ENCODE measurements at places on chromosomes 3 and 15. TPM values are rescaled to one million over a fixed set of nuclear protein-coding genes. Genes with fewer than 3 reads are reported as not detected.

DNA sequence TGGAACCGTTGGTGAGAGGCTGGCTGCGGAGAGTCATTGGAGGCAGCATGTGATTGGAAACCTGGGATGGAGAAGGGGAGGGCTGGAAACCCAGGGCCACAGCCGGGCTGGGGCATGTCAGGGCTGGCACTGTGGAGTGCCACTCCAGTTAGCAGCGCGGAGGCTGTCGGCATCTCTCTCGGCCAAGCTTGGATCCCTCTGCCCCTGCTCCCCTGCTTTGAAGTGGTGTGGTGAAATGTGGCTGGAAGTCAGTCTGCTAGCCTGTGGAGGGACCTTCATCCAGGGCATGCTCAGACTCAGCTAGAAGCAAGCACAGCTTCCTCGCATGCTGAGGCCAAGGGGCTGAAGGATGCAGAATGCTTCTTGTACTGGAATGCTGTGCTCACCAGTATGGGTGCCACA is 13.5 kb downstream of the SLCO3A1 start:
- peak; percentile 24 for DNase-seq

GRCh38 chr3:171026597-171027293 is at the start of gene SLC2A2:
Gene SLC2A2, minus strand, starts transcription at chr3:171026720. Its CDS starts 50 bp downstream, at chr3:171026670.
- peak; percentile 89 for DNase-seq

DNA sequence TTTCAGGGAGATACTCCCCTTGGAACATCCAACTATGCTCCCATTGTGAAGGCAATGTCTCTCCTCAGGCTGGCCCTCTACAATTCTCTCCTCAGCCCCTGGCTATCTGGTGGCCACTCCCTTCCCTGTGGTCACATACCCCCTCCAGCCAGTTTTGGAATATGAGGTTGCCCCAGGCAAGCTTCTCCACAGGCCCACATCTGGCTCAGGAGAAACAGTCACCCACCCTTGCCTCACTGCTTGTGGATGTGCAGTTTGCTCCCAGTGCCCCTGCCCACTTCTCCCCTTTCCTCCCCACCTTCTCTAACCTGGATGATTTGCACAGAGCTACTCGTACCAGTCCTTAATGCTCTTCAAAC is 15.7 kb upstream of the TIPARP start:
- DNase-seq, result no peak

- DNase-seq, result no peak
Measured at GRCh38 chr3:130955481-130955880, 61.6 kb downstream of the ATP2C1 start.

DNA sequence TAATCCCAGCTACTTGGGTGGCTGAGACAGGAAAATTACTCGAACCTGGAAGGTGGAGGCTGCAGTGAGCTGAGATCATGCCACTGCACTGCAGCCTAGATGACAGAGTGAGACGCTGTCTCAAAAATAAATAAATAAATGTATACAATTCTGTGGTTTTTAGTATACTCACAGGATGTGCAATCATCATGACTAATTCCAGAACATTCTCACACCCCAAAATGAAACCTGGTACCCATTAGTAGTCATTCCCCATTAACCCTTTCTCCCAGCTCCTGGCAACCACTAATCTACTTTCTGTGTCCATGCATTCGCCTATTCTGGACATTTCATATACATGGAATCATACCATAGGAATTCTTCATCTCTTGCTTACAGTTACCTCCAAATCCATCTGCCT is 44.5 kb downstream of the LRRFIP2 start:
- no peak for DNase-seq

The LHFPL4 gene
- total RNA-seq, result not detected

All from mucosa of gallbladder (tissue), 1 donor.